ENCODE measurements at places on chromosomes 5 and 9. TPM values are rescaled to one million over a fixed set of nuclear protein-coding genes. Genes with fewer than 3 reads are reported as not detected.

The NRG2 gene
- 0.14 TPM for total RNA-seq

DNA sequence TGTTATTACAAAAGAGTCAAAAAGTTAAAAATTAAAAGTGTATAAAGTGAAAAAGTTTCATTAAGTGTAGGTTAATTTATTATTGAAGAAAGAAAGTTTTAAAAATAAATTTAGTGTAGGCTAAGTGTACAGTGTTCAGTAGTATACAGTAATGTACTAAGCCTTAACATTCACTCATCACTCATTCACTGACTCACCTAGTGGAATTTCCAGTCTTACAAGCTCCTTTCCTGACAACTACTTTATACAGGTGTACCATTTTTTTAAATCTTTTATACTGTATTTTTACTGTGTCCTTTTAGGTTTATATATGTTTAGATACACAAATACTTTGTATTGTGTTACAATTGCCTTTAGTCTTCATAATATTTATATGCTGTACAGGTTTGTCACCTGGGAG is 530.2 kb upstream of the FAM174A start:
- no peaks in the 10 kb centered on the region for H3K4me1 ChIP-seq
- H3K27ac ChIP-seq, result no peak overlapping the region
- DNase-seq, result no peak
- no peaks in the 10 kb centered on the region for H3K27me3 ChIP-seq

- H3K27me3 ChIP-seq, result no peaks in the 10 kb centered on the region
- H3K4me1 ChIP-seq, result peaks cover 2% of the 10 kb centered on the region
- no peak overlapping the region for H3K4me3 ChIP-seq
- DNase-seq, result no peak
Measured at GRCh38 chr9:114278881-114279570, 43.9 kb upstream of the ORM1 start.

The DOCK2 gene
- total RNA-seq, result 149 TPM

- H3K27me3 ChIP-seq, result no peaks in the 10 kb centered on the region
- peaks cover 52% of the 10 kb centered on the region for H3K4me1 ChIP-seq
- no peak overlapping the region for H3K4me3 ChIP-seq
- H3K36me3 ChIP-seq, result peaks cover 11% of the 10 kb centered on the region
- no peak for DNase-seq
- H3K27ac ChIP-seq, result no peak overlapping the region
Measured at GRCh38 chr5:40273936-40274335, 405.8 kb upstream of the PTGER4 start.

DNA sequence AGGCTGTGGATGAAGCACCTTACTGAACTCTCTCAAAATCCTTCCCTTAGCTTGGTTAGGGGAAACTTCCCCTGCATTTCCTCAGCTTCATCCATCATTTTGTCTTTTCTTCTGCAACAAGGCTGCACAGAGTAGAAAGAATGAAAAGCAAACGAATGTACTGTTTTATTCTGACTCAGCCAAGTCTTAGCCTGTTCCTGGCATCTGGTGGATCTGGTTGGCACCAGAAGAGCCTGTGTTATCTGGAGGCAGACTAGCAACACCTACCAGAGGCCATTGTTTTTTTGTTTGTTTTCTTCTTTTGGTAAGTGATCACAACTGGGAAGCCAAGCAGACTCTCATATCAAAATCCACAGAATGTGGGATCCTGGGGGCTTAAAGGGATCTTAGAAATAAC is 200.7 kb downstream of the FANCC start:
- no peak overlapping the region for H3K27ac ChIP-seq
- H3K27me3 ChIP-seq, result no peaks in the 10 kb centered on the region
- H3K36me3 ChIP-seq, result peaks cover 3% of the 10 kb centered on the region
- H3K4me3 ChIP-seq, result no peak overlapping the region
- no peak for DNase-seq
- H3K4me1 ChIP-seq, result no peaks in the 10 kb centered on the region

DNA sequence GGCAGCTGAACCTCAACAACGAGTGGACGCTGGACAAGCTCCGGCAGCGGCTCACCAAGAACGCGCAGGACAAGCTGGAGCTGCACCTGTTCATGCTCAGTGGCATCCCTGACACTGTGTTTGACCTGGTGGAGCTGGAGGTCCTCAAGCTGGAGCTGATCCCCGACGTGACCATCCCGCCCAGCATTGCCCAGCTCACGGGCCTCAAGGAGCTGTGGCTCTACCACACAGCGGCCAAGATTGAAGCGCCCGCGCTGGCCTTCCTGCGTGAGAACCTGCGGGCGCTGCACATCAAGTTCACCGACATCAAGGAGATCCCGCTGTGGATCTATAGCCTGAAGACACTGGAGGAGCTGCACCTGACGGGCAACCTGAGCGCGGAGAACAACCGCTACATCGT is 12.4 kb upstream of the PHYHD1 start:
- DNase-seq, result no peak
- no peaks in the 10 kb centered on the region for H3K27me3 ChIP-seq
- H3K4me1 ChIP-seq, result peaks cover 55% of the 10 kb centered on the region
- H3K4me3 ChIP-seq, result no peak overlapping the region

GRCh38 chr9:86868616-86869015 is 78.7 kb downstream of the GAS1 start:
- H3K4me3 ChIP-seq, result no peak overlapping the region
- DNase-seq, result no peak
- H3K4me1 ChIP-seq, result no peaks in the 10 kb centered on the region
- peaks cover 17% of the 10 kb centered on the region for H3K27me3 ChIP-seq
- no peaks in the 10 kb centered on the region for H3K36me3 ChIP-seq

The FREM1 gene
- total RNA-seq, result not detected

- peak within 1 kb of the TSS; percentile 55 for H3K4me3 ChIP-seq
- peaks cover 14% of the 10 kb centered on the region for H3K4me1 ChIP-seq
- H3K27me3 ChIP-seq, result peaks cover 61% of the 10 kb centered on the region
- H3K36me3 ChIP-seq, result no peaks in the 10 kb centered on the region
- no peak within 1 kb of the TSS for H3K27ac ChIP-seq
Measured at GRCh38 chr9:121651295-121652020, at the start of gene DAB2IP. TSS of gene DAB2IP (plus strand) at chr9:121651634. CDS start at chr9:121651776, 142 bp downstream.

The FEM1C gene
- 14.7 TPM for total RNA-seq

The TAF1L gene
- 0.04 TPM for total RNA-seq

The RETREG1 gene
- total RNA-seq, result 27.3 TPM

The PCSK5 gene
- total RNA-seq, result 5.5 TPM

DNA sequence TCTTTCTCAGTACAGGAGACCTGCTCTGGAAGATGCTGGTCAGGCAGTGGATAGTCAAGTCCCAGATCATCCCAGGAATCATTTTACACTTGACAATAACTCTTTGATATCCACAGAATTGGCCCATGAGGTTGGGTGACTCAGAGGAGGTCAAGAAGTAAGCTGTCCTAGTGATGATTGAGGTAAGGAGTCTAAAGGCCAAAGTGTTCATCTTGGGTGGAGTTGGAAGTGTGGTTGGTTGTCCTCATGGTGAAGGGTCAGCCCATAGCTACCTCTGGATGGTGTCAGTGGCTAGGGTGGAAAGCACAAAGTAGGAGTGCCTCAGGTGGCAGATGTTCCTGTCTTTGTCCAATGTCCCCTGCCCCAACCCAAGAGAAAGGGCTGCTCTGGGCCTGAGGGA is 24.1 kb upstream of the RCL1 start:
- no peaks in the 10 kb centered on the region for H3K27me3 ChIP-seq
- no peak overlapping the region for H3K27ac ChIP-seq
- peaks cover 2% of the 10 kb centered on the region for H3K4me1 ChIP-seq

The FBXO4 gene
- 18.3 TPM for total RNA-seq

- peaks cover 20% of the 10 kb centered on the region for H3K27me3 ChIP-seq
- DNase-seq, result no peak
- H3K4me1 ChIP-seq, result no peaks in the 10 kb centered on the region
- H3K36me3 ChIP-seq, result no peaks in the 10 kb centered on the region
- H3K4me3 ChIP-seq, result no peak overlapping the region
Measured at GRCh38 chr5:135694012-135694411, 115.2 kb upstream of the CXCL14 start.

DNA sequence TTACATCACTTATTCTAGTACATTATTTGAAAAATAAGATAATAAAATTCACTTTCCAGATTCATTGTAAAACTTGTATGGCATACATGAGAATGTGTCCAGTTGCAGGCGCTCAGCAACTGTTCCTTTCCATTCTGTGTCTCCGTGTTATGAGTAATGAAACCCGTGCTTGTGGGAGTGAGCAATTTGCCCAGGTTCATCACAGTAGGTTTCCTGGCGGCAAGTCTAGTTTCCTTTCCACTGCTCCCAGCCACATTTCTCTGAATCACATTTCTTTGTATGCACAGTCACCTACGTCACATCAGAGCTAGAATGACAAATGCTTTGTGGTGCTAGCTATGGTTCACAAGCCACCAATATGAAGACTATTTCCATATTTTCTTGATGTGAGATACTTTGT is 39.9 kb downstream of the MOCS2 start:
- peaks cover 15% of the 10 kb centered on the region for H3K27me3 ChIP-seq
- peaks cover 19% of the 10 kb centered on the region for H3K4me1 ChIP-seq

DNA sequence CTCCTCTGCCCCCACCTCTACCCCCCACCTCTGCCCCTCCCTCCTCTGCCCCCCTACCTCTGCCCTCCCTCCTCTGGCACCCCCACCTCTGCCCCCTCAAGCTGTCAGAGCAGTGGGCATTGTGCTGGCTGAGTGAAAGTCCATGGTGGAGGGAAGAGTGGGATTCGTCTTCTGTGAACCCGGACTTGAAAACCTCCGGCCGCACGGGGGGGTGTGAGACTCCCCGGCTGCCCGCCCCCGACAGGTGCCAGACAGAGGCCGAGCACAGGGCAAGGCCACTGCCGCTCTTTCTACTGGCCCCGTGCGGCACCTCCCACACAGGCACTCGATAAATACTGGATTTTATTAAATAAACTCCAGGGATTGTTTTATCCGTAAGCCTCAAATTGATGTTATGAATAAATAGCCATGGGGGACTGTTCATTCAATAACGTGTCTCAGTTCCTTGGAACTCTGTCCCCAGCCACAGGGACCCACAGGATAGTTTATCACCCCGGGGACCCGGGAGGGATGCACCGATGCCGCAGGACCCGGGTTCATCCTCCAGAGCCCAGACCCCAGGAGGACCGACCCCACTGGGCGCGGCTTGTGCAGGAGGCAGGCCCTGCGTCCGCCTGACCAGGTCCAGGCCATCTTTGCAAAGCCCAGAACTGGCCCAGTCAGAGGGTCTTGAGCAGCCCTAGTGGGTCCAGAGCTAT is 2.6 kb upstream of the QRFP start:
- H3K4me1 ChIP-seq, result no peaks in the 10 kb centered on the region
- H3K27me3 ChIP-seq, result peaks cover 3% of the 10 kb centered on the region
- no peak for DNase-seq
- no peak overlapping the region for H3K27ac ChIP-seq

The PCDHGB2 gene
- total RNA-seq, result 0.10 TPM

DNA sequence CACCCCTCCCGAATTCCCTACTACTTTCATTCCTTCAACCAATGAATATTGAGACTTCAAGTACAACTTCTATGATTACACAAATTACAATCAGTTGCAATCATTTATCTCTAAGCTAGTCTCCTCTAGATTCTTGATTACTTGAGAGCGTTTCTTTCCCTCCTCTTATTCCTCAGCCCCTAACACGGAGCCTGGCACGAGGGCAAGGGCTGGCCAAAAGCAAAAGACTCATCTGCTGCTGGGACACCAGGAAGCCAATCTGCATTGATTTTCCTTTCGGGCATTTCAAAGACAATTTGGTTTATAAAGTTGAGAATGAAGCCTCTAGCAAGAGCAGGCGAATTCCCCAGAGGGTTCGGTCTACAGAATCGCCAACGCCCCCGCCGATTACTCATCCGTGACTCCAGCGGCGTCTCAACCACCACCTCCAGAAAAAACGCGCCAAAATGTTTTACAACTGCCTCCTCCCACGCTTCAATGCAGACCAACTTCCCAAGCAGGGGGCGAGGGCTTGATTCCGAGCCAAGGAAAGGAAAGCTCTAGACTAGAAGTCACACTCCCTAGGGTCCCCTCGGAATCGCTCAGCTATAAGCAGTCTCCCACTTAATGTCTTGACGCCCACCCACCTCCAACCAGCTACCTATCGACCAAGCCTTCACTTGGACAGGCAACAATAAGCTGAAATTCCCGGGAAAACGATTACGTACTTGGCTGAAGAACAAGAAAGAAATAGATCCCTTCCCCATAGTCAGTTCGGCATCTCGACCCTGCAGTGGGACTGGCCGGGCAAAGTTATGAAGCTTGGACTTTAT is 1.5 kb downstream of the PCSK1 start:
- H3K27ac ChIP-seq, result no peak overlapping the region
- H3K4me1 ChIP-seq, result peaks cover 15% of the 10 kb centered on the region
- peaks cover 84% of the 10 kb centered on the region for H3K27me3 ChIP-seq
- no peak overlapping the region for H3K4me3 ChIP-seq

GRCh38 chr9:116208417-116209232 is 55.0 kb downstream of the PAPPA start:
- H3K4me1 ChIP-seq, result no peaks in the 10 kb centered on the region
- no peak overlapping the region for H3K4me3 ChIP-seq
- no peak overlapping the region for H3K27ac ChIP-seq
- H3K27me3 ChIP-seq, result peaks cover 4% of the 10 kb centered on the region
- H3K36me3 ChIP-seq, result no peaks in the 10 kb centered on the region

DNA sequence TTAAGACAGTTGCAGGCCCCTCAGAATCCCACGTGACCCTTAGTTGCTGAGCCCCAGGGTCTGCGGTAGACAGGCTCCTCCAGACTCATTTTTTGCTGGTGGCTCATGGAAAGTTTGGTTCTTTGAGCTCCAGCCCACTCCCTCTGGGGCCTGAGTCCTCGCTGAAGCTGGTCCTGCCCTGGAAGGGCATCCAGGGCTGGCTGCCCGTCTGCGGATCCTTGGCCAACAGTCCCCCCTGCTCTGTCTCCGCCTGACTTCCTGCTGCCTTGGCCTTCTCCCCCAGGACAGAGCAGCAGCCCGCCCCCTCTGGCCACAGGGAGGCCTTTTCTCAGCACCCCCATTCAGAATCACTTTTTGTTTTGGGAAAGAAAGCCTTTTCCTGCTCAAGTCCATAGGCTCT is 24.4 kb downstream of the SLC6A7 start:
- no peaks in the 10 kb centered on the region for H3K27me3 ChIP-seq
- no peaks in the 10 kb centered on the region for H3K36me3 ChIP-seq
- no peak for DNase-seq
- no peak overlapping the region for H3K27ac ChIP-seq

DNA sequence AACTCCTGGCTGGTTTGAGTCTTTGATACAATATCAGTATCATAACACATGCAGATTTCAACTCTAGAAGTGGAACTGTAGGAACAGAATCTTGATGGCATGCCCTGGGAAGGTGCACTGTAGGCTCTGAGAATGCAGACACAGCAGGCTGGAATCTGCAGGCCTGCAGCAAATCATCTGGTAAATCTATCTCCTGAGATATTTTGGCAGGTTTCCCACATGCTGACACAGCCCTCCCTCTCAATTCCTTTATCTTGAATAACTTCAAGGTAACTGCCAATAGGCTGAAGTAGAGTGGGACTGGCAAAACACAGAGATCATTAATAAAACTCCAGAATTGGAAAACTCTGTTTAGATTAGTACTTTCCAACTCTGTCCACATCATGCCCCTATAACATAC is 177.8 kb upstream of the PCSK5 start:
- no peak overlapping the region for H3K27ac ChIP-seq
- H3K27me3 ChIP-seq, result peaks cover 7% of the 10 kb centered on the region
- no peaks in the 10 kb centered on the region for H3K4me1 ChIP-seq
- no peaks in the 10 kb centered on the region for H3K36me3 ChIP-seq
- H3K4me3 ChIP-seq, result no peak overlapping the region

GRCh38 chr9:103014242-103014641 is 19.1 kb downstream of the CYLC2 start:
- DNase-seq, result no peak

All from activated naive CD8-positive, alpha-beta T cell treated with anti-CD3 and anti-CD28 coated beads for 36 hours (primary cell).